CD4-positive, CD25-positive, alpha-beta regulatory T cell (primary cell): ENCODE measurements at places on chromosomes 5 and 9. TPM values are rescaled to one million over a fixed set of nuclear protein-coding genes. Genes with fewer than 3 reads are reported as not detected.

Gene FAM221B
- total RNA-seq: not detected

Gene NR6A1
- total RNA-seq: 0.05 TPM

Gene TMEM174
- not detected for total RNA-seq

Gene PCA3
- total RNA-seq: not detected

Gene FGF18
- total RNA-seq: 0.57 TPM

Gene CCDC192
- not detected for total RNA-seq

Gene IRGM
- 1.8 TPM for total RNA-seq

Gene PCDHGA9
- not detected for total RNA-seq

Gene SAXO1
- 0.30 TPM for total RNA-seq

Gene CETN3
- 5.2 TPM for total RNA-seq

Gene PCDHB3
- total RNA-seq: not detected

Gene CAMK2A
- total RNA-seq: not detected

Gene PURA
- 7.7 TPM for total RNA-seq

Gene PCDHB13
- total RNA-seq: not detected

Gene OLFM1
- not detected for total RNA-seq

Gene AGXT2
- not detected for total RNA-seq

Gene FAM78A
- 95.6 TPM for total RNA-seq

Gene LHX6
- not detected for total RNA-seq

Gene PCAT7
- not detected for total RNA-seq

Gene FOXD4
- 0.32 TPM for total RNA-seq

Gene SHB
- 0.69 TPM for total RNA-seq

Gene TAL2
- not detected for total RNA-seq

Gene MARCOL
- total RNA-seq: not detected

Gene SLC36A3
- not detected for total RNA-seq

Gene OR1J4
- total RNA-seq: 1.8 TPM

Gene UBE2R2
- total RNA-seq: 33.3 TPM
